ENCODE measurements at places on chromosomes 4 and X. TPM values are rescaled to one million over a fixed set of nuclear protein-coding genes. Genes with fewer than 3 reads are reported as not detected.

- peaks cover 5% of the 10 kb centered on the region for H3K4me1 ChIP-seq
- no peaks in the 10 kb centered on the region for H3K36me3 ChIP-seq
- H3K27me3 ChIP-seq = no peaks in the 10 kb centered on the region
- no peak overlapping the region for H3K27ac ChIP-seq
Observed at GRCh38 chrX:1094566-1095333, 117.7 kb downstream of the CRLF2 start.

EXOC1L gene
- not detected for polyA plus RNA-seq

BST1 gene
- polyA plus RNA-seq = 2.2 TPM

- H3K27me3 ChIP-seq = no peaks in the 10 kb centered on the region
- DNase-seq = peak; percentile 19
- no peaks in the 10 kb centered on the region for H3K36me3 ChIP-seq
- no peak overlapping the region for H3K4me3 ChIP-seq
Observed at GRCh38 chr4:167021545-167022155, 212.6 kb downstream of the SPOCK3 start.

DNA sequence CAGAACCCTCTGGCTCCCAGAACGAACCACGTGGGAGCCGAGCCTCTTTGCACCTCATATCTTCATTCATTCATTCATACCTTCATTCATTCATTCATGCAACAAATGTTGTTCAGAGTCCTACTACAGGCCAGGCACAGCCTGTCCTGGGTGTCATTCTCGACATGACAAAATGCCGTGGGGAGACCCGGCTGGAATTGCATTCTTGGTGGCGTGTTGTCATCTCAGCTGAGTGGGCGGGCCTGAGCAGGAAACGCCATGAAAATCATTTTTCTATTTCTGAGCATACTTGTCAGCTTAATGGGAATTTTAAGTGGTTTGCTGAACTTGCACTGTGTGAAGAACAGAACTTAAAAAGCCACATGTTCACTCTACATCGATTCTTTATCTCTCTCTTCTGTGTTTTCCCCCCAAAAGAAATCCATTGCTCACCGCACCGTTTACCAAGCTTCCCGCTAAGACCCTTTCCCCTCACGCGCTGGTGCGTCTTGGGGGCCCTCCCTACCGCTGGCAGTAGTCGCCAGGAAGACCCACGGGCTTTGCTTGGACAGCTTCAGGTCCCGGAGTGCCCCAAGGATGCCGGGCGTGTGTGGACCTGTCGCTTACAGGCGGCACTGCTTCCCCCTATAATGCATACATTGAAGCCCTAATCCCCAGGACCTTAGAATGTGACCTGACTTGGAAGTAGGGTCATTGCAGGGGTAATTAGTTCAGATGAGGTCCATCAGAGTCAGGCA is 41.6 kb upstream of the HMX1 start:
- H3K36me3 ChIP-seq = no peaks in the 10 kb centered on the region
- no peaks in the 10 kb centered on the region for H3K27me3 ChIP-seq
- DNase-seq = no peak
- H3K4me3 ChIP-seq = no peak overlapping the region
- H3K4me1 ChIP-seq = peaks cover 33% of the 10 kb centered on the region

ZFX gene
- 18.0 TPM for polyA plus RNA-seq

AR gene
- 3.0 TPM for polyA plus RNA-seq

- peaks cover 15% of the 10 kb centered on the region for H3K4me1 ChIP-seq
- DNase-seq = no peak
- H3K4me3 ChIP-seq = no peak overlapping the region
- H3K36me3 ChIP-seq = peaks cover 11% of the 10 kb centered on the region
Observed at GRCh38 chr4:25800245-25800644, 62.5 kb downstream of the SEL1L3 start.

DNA sequence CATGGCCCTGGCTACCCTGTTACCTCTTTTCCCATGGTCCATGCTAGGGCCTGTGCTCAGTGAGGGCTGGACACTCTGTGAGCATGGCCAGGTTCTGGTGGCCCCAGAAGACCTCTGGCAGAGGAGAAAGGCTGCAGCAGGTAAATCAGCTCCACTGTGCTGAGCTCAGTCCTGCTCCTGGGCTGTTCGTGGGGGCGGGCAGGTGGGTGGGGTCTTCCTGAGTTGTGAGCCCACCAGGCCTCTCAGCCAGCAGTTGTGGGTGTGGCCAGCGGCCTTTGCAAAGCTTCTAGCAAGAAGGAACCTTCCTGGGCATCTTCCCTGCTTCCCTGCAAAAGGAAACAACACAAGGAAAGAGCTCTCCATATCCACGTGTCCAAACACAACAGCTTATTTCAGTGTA is 85.3 kb upstream of the STX18 start:
- no peak for DNase-seq
- H3K27me3 ChIP-seq = no peaks in the 10 kb centered on the region
- peak overlapping the region; percentile 47 for H3K27ac ChIP-seq
- no peak overlapping the region for H3K4me3 ChIP-seq
- H3K36me3 ChIP-seq = no peaks in the 10 kb centered on the region

DNA sequence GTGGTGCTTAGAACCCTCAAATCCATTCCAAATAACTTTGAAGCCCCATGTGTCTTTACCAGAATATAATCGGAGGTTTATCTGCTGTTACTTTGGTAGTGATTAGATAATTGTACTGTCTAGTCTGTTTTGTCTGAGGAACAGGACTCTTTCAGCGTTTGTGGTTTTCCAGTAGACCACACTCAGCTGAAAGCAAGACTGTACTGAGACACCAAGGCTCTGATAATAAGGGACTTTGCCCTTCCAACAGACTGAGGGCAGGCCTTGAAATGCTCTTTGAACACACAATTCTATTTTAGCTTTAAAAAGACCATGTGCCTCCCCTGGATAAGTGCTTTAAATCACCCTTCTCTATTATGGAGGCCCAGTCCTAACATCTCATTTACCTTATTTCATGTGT is 76.1 kb downstream of the KLHL8 start:
- no peak for DNase-seq
- H3K27ac ChIP-seq = no peak overlapping the region
- H3K4me3 ChIP-seq = no peak overlapping the region
- H3K4me1 ChIP-seq = no peaks in the 10 kb centered on the region
- H3K27me3 ChIP-seq = no peaks in the 10 kb centered on the region

F11 gene
- not detected for polyA plus RNA-seq

SGCB gene
- 82.5 TPM for polyA plus RNA-seq

DNA sequence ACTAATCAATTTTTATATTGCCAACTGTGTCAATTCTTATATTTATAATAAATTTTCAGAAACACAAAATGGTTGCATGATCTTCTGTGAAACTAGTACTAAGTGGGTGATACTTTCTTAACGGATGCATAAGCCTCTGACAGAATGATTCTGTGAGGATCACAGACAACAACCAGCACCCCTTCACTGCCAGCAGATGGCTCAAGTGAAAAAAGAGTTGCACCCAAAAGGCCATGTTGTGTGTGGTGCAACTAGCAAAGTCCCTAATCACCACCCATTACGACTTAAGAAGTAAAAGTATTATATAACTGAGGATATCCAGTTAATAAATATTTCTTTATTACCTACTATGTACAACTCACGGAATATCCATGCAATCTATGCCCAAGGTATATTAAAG is 334.0 kb downstream of the PCDH19 start:
- no peak overlapping the region for H3K4me3 ChIP-seq
- no peaks in the 10 kb centered on the region for H3K36me3 ChIP-seq
- DNase-seq = no peak
- H3K27me3 ChIP-seq = no peaks in the 10 kb centered on the region
- H3K4me1 ChIP-seq = no peaks in the 10 kb centered on the region

GRCh38 chrX:45143455-45143854 is 57.2 kb downstream of the DIPK2B start:
- no peaks in the 10 kb centered on the region for H3K36me3 ChIP-seq
- H3K4me3 ChIP-seq = no peak overlapping the region
- H3K4me1 ChIP-seq = no peaks in the 10 kb centered on the region
- peak; percentile 1 for DNase-seq

RRH gene
- polyA plus RNA-seq = 0.65 TPM

GAGE1 gene
- not detected for polyA plus RNA-seq

DNA sequence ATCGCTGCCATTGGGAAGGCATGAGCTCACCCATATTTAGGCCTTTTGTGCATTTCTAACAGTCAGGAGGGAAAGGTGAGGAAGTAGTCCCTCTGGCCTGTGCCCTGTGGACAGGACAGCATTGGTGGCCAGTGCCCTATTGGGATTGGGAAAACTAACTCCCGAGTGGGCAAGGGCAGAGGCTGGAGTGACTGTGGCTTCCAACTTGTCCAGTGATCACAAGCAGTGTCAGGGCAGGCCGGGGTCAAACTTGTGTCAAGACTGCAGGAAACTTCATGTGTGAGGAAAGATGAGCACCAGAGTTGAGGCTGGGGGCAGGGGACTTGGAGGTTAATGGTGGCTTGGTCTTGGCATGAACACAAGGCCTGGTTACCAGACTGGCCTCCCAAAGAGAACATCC is 286.2 kb upstream of the FAM47C start:
- H3K27me3 ChIP-seq = no peaks in the 10 kb centered on the region
- DNase-seq = no peak
- peaks cover 4% of the 10 kb centered on the region for H3K4me1 ChIP-seq
- no peaks in the 10 kb centered on the region for H3K36me3 ChIP-seq
- no peak overlapping the region for H3K4me3 ChIP-seq

DNA sequence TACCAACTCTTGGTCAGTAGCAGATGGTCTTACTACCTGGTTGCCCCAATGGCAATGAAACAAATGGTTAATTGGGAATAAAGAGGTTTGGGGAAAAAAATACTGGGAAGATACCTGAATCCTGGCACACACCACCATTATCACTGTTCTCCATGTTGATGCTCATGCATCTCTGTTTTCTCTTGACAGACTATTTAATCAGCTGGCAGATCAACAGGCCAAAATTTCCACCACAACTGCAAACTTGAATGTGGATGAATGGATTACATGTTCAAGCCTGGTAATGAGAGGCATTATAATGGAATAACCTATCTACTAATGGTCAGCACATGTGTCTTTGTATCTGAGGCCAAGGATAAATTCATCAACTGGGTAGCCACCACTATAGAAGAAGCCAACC is 45.7 kb downstream of the ZNF721 start:
- H3K4me1 ChIP-seq = no peaks in the 10 kb centered on the region
- no peak overlapping the region for H3K27ac ChIP-seq
- H3K27me3 ChIP-seq = no peaks in the 10 kb centered on the region
- DNase-seq = no peak
- H3K36me3 ChIP-seq = peaks cover 4% of the 10 kb centered on the region

DNA sequence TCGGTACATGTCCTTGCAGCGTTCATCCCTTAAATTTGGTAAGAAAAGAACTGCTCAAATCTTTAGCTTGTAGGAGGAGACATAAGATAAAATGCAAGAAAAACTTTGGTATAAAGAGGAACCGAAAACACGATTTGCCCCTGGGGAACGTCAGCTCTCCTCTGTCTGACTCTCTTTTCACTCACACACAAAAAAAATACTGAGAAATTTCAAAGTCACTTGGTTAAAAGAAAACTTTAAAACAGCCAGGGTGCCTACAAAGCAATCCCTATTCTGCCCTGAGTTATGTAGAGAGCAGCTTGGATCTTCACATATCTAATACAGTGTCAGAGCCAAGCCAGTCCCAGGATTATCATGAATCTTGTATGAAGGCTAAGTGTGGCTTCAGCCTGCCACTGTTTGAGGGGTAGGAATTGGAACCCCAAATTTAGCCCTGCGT is 248.5 kb upstream of the CXXC4 start:
- no peaks in the 10 kb centered on the region for H3K4me1 ChIP-seq
- H3K27me3 ChIP-seq = no peaks in the 10 kb centered on the region
